Anterior cingulate cortex (tissue), 58 donors: ENCODE measurements at places on chromosomes 13 and 19.

GRCh38 chr13:30805132-30805537 lies 69.8 kb downstream of the ALOX5AP start:
- no peak for DNase-seq

GRCh38 chr19:42563352-42564210 lies 31.1 kb downstream of the CEACAM8 start:
- no peak for DNase-seq

GRCh38 chr19:30068528-30069395 lies 126.7 kb downstream of the URI1 start:
- no peak for DNase-seq

GRCh38 chr19:16205205-16206045 lies 7.7 kb downstream of the AP1M1 start:
- DNase-seq = no peak

GRCh38 chr19:39645800-39646411 lies 9.8 kb upstream of the LGALS16 start:
- DNase-seq = no peak

- DNase-seq = no peak
Observed at GRCh38 chr13:94181461-94182107, 297.9 kb downstream of the DCT start.

DNA sequence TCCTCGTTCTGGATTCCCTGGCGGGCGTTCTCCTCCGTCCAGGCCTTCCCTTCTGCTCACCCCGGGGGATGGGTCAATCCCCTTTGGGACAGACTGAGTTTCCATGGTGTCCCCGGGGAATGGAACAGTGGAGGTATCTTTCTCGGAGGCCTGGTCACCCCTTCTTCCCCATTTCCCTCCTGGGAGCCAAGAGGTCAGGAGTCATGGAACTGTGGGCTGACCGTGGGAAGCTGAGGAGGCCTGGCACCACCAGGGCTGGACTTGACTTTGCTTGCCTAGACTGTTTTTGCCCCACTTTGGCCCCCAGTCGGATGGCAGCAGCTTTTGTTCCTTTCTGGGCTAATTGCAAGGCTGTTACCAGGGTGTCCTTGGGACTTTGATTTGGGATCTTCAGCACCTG lies 2.0 kb downstream of the NACC1 start:
- no peak for DNase-seq

GRCh38 chr13:104996022-104996421 lies 1539.4 kb downstream of the EFNB2 start:
- no peak for DNase-seq

- DNase-seq = peak; percentile 90
Observed at GRCh38 chr19:53879140-53880081, 2.6 kb upstream of the PRKCG start.

- DNase-seq = no peak
Observed at GRCh38 chr19:42272989-42273406, 3.9 kb downstream of the CIC start.

- no peak for DNase-seq
Observed at GRCh38 chr13:28613562-28613961, 45.4 kb upstream of the POMP start.

DNA sequence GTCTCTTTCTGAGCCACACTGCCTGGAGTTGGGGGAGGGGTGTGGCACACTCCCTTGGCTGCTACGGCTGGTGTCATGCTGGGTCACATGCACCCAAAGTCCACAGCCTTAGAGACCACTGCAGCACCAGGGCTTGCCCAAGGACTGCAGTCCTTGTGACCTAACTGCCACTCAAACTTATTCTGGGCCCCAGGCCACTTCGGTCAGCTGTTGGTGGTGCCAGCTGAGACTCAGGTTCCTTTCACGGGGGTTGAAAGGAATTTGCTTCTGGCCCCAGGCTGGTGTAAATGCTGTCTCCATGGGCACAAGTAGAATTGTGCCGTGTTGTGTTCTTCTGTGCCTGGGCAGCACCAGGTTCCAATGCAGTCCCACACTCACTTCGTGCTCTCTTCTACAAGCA lies 9.5 kb upstream of the VN1R1 start:
- DNase-seq = no peak

GRCh38 chr19:14119146-14119545 lies 1.6 kb upstream of the PRKACA start:
- no peak for DNase-seq

DNA sequence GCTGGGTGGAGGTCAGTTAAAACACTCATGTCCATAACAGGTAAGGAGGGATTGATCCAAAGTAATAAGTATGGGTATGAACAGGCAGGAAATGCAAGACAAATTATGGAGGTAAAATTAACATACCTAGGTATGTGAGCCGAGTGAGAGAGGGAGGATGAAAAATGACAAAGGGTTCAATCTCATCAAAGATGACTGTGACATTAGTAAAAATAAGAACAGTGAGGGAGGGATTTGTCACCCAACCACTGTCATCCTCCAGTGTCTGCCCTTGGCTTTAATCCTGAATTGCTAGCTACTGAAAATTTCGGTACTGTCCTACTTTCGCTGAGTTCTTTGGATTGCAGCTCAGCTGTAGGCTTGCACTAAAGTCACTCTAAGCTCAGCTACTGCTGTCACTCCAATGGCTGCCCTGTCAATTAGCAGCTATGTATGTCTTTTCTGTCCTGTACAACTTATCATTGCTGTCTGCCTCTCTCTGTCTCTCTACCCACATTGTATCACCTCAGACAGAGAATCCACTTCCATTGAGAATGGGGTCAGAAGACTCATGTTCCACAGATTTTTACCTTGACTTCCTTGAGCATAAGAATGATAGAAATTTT lies 62.5 kb downstream of the LRRC63 start:
- no peak for DNase-seq

DNA sequence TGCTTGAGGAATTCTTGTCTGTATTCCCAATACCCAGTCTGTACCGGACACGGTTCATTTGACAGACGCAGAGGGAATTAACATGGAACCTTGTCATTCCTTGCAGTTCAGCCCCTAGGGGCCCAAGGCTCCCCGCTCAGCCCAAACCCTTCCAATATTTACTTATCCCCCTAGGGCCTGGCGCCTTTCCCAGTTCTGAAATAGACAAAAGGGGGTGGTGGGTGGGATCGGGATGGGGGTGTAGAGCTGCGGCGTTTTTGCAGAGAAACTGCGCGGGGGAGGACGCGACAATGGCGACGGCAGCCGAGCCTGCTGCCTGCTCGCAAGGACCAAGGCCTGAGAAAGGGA lies 583 bp downstream of the AKAP8L start:
- no peak for DNase-seq

GRCh38 chr13:42894765-42895243 lies 97.2 kb downstream of the EPSTI1 start:
- DNase-seq = no peak

DNA sequence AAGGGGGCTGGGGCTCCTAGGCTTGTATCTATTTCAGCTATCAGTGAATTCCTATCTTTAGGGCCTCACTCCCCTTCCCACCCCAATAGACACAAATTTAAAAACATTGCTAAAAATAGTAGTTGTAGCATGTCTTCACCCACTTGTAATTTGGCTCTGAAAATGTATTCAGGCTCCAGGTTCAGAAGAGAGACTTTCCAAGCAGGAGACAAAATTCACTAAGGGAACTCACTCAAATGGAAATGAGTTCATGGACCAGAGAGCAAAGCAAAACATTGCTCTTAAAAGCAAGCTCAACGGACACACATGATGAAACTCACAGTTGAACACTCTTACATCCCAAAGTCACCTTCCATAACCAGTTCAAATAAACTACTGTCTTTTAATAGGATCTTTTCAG lies 36.8 kb downstream of the PHF11 start:
- DNase-seq = no peak

DNA sequence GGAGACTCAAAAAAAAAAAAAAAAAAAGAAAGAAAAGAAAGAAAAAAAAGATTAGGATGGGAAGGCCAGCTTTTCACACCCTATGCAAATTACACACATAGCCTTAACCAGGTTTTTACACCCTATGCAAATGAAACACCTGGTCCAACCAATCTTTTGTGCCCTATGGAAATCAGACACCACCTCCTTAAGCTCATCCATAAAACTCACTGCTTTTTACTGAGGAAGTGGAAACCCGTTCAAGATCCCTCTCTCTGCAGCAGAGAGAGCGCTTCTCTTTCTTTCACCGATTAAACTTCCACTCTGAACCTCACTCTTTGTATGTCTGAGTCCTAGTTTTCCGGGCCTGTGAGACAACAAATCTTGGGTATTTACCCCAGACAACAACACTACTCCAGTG lies 25.3 kb upstream of the HOMER3 start:
- DNase-seq = no peak

- DNase-seq = no peak
Observed at GRCh38 chr19:4693078-4693350, 22.9 kb upstream of the MYDGF start.

GRCh38 chr13:100517728-100518127 lies 70.9 kb downstream of the GGACT start:
- no peak for DNase-seq

- peak; percentile 7 for DNase-seq
Observed at GRCh38 chr19:48325265-48325910, at the start of gene EMP3. Gene EMP3 (plus strand): TSS chr19:48325552. CDS start chr19:48326845, 1,293 bp downstream.

- no peak for DNase-seq
Observed at GRCh38 chr19:35330475-35330874, 1.5 kb downstream of the CD22 start.

DNA sequence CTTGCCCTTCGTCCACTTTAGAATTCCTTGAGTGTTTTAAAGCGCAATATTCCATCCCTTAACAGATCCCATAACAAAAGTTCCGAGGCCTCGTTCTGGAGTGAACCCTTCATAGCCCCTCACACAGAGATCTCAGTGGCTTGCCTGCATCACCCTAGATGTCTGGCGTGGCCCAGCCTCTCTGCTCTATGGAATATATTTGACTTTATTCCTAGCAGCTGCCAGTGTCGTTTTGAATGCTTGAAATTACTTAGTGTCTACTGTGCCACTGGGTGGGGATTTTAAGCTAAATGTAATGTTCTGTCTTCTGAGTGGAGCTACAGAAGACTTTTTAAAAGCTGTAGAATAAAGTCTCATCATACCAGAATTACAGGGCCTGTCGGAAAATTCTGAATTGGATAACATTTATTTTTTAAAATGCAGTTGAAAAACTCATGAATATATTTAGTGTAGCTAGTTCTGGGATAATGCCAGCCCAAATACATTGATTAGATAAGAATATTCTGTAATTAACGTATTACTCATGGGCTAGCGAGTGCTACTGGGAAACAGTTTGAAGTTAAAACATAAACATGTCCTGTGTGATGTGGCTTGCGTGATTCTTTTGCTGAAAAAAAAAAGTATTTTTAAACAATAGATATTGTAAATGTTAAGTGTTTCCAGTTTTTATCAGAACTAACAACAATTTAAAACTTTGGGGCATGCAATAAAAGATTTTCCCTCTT lies 111.8 kb downstream of the ESD start:
- DNase-seq = no peak

DNA sequence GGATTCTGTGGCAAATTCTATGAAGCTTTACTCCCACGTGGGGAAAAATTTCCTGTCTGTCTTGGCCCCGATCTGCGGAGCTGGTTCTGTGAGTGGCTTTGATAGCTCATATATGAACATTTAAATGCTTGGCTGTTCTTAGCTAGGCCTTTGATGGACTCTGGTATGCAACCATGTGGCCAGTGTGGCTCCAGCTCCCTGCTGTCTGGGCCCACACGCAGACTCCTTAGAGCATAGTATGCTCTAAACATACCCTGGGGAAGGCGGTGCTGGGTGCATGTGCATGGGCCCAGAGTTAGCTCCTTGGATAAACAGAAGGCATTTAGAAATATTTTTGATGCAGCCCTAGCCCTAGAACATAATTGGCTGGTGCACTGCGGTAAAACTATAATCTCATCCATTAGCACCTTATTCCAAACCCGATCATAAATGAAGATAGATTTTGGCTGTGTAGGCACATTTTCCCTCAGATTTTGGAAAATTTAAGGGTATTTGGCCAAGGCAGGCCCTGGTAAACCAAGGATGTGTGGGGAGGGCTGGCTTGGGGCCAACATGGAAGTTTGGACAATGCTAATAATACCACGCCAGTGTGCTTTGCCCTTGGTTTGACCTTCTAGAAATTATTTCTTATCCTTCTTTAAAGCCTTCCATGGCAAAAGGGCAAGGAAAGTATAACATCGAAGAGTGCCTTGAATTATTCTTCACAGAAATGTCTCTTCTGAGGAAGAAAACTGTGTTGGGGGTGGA lies 153.5 kb downstream of the LMO7 start:
- DNase-seq = no peak

DNA sequence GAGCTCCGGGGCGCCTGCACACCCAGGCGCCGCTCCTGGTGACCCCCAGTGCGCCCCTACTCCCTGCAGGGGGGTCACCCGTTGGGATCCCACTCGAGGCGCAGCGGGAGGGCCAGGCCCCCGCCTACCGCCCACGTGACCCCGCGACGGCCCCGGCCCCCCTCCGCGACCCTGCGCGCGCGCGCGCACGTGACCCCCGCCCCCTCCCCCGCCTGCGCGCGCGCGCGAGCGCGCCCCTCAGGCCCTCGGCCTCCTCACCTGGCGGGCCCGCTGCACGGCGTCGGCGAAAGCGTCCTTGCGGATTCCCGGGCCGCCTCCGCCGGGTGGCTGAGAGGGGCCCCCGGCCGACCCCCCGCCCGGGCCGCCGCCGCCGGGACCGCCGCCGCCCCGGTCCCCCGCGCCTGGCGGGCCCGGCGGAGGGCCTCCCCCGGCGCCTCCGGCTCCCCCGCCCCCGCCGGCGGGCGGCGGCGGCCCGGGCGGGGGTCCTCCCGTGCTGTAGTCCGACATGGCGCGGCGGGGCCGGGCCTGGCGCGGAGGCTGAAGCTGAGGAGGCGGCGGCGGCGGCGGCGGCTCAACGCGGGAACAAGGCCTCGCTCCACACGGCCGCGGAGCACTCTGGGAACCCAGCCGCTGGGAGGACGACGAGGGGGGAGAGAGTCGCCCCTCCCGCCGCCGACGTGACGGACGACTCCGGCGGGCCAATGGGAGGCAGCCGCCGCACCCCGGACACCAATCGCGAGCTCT lies at the start of gene KHSRP:
KHSRP (minus strand) TSS at position 617 of the 744 bp plus-strand sequence; CDS start at position 507, 110 bp downstream.
- DNase-seq = no peak

DNA sequence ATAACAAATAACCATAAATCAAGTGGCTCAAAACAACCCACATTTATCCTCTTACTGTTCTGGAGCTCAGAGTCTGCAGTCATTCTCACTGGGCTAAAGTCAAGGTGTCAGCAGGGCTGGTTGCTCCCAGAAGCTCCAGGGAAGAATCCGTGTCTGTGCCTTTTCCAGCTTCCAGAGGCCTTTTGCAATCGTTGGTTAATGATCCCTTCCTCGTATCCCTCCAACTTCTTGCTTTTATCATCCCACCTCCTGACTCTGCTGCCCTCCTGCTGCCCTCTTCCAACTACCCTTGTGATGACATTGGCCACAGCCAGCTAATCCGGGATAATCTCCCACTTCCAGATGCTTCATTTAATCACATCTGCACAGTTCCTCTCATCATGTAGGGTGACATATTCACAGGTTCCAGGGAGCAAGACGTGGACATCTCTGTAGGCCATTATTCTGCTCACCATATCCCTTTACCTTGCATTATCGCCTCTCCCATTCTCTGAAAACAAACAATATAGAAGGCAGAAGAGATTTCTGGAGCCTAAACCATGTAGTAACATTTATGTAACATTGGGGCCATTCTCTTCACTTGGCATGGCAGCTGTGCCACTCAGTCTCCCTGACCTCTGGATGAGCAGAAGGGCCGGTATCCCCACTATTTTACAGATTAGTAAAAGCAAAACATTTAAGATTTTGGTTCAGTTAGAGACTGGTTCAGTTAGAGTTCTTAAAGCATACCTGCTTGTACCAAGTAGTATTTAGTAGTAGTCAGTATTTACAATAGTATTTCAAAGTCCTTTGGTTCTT lies 53.5 kb downstream of the RFC3 start:
- DNase-seq = no peak

GRCh38 chr19:54674021-54674617 lies 11.3 kb downstream of the LILRB4 start:
- no peak for DNase-seq

GRCh38 chr13:99119656-99120055 lies 81.0 kb upstream of the UBAC2 start:
- no peak for DNase-seq
